ENCODE measurements at places on chromosomes 12 and 14.

DNA sequence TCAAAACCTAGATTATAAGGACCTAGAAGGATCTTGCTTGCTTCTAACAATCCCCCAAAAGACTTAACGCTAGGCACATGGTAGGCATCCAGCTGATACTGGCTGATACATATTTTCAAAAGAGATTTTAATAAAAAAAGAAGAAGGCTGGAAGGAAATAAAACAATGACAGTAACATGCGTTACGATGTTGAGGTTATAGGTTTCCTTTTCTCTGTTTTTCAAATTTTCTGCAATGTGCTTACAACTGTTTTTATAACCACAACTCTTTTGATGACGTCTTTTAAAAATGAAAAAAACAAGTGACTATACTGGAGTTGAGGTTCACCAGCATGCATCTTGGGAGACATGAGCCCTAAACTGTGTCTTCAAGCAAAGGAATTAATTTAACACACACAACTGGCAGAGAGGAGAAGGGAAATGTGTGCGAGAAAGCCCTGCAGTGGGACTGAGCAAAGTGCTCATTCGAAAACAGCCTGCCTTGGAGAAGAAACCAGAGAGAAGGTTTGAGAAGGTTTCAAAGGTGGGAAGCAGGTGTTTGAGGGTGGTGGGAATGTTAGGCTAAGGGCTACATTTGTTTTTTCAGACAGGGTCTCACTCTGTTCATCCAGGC lies 80.4 kb downstream of the DUSP16 start:
- DNase-seq: no peak

DNA sequence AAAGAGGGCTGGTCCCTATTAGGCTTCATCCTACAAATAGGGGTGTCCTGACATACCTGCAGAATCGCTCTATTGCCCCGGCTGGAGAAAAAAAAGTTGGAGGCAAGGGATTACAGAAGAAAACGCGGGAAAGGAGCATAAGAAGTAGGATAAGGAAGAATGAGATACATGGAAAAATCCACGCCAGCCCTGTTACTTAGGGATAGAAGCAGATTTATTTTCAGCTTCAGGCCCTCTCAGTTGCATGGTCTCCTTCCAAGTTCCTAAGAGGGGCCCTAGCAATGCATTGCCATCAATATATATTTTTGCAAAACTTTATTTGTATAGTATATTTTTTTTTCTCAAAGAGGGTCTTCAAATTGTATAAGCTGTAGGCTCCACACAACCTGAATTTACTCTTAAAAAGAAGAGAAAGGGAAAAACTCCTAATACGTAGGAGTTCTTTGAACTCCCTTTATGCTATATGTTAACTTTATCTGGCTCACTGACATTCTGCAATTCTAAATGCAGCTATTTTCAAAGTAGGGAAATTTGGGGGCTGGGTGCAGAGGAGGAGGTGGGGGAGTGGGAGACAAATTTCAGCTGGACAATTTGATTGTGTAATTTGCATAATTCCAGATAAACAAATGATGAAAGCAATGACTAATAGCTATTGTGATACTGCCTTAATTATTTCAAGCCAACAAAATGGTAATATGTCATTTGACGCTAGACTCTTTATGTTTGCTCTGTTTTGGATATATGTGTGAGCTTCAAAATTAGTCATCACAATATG lies 137.7 kb upstream of the TRHDE start:
- DNase-seq: no peak

DNA sequence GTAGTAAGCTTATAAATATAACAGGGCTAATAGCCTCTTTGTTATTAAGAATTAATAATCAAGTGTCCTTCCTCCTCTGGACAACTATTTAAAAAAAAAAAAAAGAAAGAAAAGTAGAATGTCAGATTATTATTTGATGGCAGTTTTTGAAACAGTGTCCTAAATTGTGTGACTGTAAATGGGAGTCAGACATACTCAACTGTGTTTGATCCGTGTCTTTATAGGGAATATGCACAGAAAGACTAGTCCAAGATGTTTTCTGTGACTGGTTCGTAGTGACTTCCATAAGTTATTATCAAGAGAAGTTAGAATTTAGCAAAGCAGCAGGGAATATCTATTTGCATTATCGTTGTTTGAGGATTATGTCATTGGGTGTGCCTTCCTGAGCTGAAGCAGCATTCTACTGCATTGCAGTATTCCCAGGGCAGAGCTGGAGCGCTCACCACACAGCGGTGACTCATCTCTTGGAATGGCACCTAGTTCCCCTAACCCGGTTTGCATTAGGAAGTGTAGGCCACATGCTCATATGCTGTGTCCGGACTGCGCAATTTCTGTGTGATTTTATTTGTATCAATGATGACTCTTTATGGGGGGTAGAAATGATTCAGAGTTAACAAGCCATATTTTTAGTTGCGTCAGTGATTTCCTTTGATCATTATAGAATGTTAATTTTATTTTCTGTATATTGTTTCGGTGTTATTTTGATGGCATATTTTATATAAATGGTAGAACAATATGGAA lies 7.9 kb downstream of the DYNC1H1 start:
- DNase-seq: no peak

GRCh38 chr14:66514213-66514612 lies 6.3 kb downstream of the GPHN start:
- no peak for DNase-seq

GRCh38 chr12:78865516-78865915 lies 942 bp downstream of the SYT1 start:
- no peak for DNase-seq

DNA sequence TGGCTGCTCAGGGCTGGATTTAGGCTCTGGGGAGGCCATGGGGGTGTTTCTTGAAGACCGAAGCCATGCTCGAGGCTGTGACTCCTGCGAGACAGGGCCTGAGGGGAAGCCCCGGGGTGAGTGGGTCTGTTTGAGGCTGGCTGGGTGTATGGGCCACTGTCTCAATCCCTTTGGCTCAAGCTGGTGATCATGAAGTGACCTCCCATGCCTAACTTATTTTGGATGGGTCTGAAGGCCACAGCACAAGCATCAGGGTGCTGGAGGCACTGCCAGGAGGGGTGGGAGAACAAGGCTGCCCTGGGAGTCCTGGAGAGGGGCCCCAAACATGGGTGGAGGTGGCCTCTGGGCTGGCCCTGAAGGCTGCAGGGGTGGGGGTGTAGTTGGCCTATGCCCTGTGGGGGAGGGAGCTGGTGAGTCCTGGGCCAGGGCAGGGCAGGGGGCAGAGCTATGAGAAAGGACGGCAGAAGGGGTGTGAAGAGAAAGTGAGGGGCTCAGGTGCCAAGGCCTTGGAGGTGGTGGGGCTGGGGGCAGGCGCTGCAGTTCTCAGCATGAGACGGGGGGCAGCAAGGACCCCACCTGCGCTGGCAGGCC lies 100.9 kb downstream of the KIF26A start:
- DNase-seq: no peak

DNA sequence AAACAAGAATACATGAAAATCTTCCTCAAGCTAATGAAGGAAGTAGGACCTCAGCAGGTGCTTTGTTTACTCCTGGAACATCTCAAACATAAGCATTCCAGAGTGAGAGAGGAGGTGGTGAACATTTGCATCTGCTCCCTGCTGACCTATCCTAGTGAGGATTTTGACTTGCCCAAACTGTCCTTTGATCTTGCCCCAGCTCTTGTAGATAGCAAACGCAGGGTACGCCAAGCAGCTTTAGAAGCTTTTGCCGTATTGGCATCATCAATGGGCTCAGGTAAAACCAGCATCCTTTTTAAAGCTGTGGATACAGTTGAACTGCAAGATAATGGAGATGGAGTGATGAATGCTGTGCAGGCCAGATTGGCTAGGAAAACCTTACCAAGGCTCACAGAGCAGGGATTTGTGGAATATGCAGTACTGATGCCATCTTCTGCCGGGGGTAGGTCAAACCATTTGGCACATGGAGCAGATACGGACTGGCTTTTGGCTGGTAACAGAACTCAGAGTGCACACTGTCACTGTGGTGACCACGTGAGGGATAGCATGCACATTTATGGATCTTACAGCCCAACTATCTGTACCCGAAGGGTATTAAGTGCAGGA lies 1.9 kb downstream of the TOGARAM1 start:
- peak; percentile 24 for DNase-seq

- peak; percentile 71 for DNase-seq
Observed at GRCh38 chr12:48817873-48818830, at the start of gene CACNB3. CACNB3 (plus strand) TSS chr12:48818496; CDS start chr12:48818930, 434 bp downstream.

GRCh38 chr14:104872469-104873341 lies 7.6 kb downstream of the CEP170B start:
- DNase-seq: no peak

GRCh38 chr14:86790408-86791364 lies 1202.3 kb downstream of the GALC start:
- DNase-seq: no peak

GRCh38 chr14:90491221-90491885 lies 94.5 kb downstream of the CALM1 start:
- DNase-seq: no peak

DNA sequence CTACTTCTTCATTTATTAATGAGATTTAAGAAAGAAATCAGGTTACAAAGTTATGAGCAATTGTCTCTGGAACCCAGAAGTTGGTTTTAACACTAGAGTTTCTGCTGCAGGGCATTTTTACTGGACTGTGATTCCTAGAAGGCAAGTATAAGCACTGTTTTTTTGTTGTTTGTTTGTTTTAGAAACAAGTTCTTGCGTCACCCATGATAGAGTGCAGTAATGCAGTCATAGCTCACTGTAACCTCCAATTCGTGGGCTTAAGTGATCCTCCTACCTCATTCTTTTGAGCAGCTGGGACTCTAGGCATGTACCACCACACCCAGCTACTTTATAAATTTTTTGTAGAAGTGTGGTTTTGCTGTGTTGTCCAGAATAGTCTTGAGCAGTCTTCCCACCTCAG lies 25.6 kb downstream of the RAP1B start:
- no peak for DNase-seq

- DNase-seq: no peak
Observed at GRCh38 chr12:2652401-2653081, 142.2 kb upstream of the FKBP4 start.

Data from NCI-H526 treated with DMSO at 0.1 percent for 48 hours (cell line).